SJSA1 (cell line): ENCODE measurements at places on chromosomes 1 and 21. TPM values are rescaled to one million over a fixed set of nuclear protein-coding genes. Genes with fewer than 3 reads are reported as not detected.

GRCh38 chr1:58966103-58966916 is 182.5 kb upstream of the JUN start:
- DNase-seq, result no peak

DNA sequence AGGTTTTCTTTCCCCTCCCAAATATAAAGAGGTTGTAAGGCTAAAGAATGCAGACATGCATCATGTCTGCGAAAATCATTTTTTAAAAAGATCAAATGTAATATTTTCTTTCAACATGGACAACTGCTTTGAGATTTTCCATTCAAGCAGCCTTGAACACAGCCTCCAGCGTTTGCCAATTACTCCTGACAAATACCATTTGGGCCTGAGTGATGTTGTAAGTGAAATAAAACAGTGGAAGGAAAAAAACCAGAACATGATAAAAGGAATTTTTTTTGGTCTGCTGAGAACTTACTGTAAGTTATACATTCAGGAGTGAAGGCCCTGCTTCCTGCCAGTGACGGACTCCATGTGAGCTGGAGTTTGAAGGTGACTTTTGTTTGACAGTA is 37.2 kb downstream of the SETD4 start:
- DNase-seq, result no peak

- DNase-seq, result no peak
These were observed 3.4 kb downstream of the SH2D2A start for GRCh38 chr1:156813298-156813697.

DNA sequence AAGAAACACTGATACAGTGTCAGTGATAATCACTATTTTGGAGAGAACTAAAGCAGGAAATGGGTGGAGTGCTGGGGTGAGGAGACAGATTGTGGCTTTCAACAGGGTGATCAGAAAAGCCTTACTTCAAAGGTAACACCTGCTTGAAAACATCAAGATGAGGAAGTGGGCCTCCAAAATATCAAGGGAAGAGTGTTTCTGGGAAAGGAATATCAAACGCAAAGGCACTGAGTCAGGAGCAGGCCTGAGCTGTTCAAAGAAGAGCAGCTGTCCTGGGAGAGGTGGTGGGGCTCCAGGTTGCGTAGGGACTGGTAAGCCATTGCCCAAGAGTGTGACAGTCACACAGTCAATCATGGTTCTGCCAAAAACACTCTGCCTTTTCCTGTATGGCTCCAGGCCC is 47.1 kb upstream of the ATP1A1 start:
- DNase-seq, result no peak

DNA sequence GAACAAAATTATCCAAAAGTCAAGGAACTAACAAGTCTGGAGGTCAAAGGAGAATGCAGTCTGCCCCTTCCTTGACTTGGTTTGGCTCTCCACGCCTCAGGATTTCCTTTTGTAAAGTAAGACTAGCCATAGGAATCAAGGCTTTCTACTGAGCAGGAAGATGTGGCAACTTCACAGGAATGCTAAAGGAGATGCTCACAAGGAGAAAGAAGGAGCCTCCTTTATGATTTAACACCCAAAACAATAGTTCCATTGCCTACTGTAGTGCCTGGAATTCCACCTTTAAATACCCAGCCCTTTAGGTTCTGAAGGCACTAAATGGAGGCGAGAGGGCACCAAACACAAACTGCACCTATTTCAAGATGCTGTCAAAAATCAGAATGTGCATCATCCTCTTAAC is 176.3 kb upstream of the NFIA start:
- DNase-seq, result no peak

DNA sequence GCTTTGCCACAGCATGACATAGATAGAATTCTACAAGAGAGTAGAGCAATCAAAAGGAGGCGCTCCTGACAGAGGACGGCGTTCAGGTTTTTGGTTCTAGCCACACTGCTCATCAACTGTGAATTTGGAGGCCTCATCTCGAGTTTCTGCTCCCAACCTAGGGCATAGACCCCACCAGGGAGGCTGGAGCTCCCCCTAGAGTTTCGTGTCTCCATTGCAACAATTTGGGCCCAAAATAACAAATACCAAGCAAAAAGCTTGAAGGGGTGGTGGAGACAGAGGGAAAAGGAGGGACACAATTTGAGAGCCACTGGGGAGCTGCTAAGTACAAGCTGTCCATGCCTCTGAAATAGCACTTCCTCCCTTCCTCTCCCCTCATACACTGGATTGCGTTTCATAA is 297.0 kb downstream of the GPATCH2 start:
- DNase-seq, result no peak

DNA sequence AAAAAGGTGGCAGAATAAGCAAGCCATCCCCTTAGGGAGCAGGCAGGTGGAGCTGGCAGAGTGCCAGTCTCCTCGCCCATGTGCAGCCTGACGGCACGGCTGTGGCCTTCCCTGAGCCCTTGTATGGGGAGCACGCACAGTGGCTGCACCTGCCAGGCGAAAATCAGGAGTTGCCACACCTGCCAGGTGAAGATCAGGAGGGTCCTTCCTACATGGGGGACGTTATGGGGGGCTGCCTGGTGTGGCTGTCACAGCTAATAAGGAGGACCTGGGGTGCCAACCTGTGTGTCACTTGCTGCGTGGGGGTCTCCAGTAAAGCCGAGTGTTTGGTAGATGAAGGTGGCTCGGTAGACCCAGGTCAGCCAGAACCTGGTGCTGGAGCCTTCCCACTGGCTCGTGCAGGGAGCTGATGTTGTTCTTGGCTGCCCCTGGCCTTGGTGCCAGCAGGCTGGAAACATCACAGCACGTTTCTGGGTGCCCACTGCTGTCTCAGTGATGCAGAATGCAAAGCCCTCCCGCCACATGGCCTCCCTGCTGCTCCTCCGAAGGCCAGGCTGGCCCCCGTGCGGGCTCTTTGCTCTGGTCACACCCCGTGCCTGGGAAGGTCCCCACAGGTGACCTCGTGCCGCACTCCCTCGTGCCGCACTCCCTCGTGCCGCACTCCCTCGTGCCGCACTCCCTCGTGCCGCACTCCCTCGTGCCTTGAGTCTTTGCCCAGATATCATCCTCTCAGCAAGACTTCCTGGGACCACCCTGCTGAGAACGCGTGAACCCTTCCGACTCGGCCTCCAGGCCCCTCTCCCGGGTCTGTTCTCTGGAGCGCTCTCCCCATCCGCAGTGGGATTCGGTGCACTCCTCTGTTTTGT is 55.4 kb downstream of the SLC37A1 start:
- peak; percentile 28 for DNase-seq

DNA sequence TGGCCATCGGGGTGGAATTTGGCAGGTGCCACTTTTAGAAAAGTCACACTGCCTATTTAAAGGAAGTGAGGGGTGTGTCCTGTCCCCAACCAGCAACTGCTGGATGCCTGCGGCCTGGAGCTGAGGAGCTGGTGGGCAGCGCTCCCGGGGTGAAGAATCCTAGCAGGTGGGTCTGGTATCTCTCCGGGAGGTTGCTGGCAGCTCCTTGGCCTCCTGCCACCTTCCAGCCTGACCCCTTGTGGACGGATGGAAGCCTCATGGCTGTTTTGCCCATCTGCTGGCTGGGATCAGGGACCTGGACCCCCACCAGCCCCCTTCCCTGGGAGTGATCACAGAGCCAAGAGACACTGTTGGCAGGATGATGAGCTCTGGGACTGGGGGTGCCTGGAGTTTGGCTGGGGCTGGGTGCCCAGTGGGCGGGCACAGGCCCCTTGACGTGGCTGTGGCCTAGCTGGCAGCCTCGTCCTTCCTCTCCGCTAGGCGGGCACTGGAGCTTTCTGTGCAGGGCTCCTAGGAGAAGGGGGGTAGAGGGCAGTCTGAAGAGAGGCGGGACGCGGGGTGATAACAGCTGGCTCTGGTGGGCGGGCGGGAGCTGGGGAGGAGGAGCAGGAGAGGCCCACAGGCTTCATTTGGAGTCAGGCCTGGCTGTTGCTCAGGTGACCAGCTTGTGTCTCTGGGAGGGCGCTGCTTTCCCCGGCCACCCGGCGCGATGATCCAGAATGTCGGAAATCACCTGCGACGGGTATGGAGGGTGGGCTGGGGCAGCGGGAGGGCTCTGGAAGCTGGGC is at the start of gene ACOT11:
TSS of gene ACOT11 (plus strand) at position 628 of the 788 bp plus-strand sequence. CDS start at position 710, 82 bp downstream.
- no peak for DNase-seq

CDC14A gene
- total RNA-seq, result 6.5 and 8.6 TPM in 2 replicates

AGTRAP gene
- total RNA-seq, result 22.5 and 22.6 TPM in 2 replicates
